ENCODE measurements at places on chromosomes 6 and 20.

- no peak for DNase-seq
Measured at GRCh38 chr20:57612916-57613315, 7.3 kb downstream of the ZBP1 start.

- no peak for DNase-seq
Measured at GRCh38 chr6:44247338-44248302, 719 bp downstream of the HSP90AB1 start.

DNA sequence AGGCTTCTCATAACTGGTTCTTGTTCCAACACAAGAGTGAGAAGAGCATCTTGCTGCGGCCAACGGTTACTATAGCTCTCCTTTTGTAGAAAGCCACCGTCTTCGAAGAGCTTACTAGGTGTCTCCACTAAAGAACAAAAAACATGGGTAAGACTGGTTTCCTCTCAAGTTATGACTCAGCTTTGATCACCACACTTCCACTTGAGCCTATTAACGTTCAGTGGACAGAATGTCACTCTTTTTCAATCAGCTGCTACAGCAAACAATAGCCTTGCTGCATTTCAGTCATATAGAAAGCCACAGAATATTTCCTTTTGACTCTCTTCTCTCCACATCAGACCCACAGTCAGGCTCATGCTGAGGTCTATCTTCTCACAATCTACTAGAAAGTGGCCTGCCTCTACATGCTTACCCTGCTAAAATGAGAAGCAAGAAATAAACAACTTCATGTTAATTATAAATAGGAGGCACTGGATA, 243.5 kb upstream of the PREP start:
- DNase-seq, result no peak

- DNase-seq, result peak; percentile 11
Measured at GRCh38 chr20:15033269-15033668, 695.9 kb upstream of the FLRT3 start.

DNA sequence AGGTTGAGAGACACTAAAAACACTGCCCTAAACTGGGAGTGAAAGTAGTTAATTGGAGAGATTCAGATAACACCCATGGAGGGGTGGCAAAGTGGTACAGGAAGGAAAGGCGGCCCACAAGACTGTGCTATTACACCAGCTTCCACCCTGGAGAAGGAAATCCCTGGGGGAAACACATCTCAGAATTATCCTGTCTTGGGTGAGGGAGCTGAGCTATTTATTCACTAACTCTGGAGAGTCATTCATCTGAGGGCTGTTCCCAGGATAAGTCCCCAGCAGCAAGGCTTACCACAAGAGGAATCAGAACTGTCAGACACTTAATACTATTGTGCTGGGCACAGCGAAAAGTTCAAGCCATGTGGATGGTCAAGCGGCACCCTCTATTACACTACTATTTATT, 9.9 kb downstream of the TBCC start:
- no peak for DNase-seq

- no peak for DNase-seq
Measured at GRCh38 chr6:143205131-143205535, 144.4 kb downstream of the AIG1 start.

DNA sequence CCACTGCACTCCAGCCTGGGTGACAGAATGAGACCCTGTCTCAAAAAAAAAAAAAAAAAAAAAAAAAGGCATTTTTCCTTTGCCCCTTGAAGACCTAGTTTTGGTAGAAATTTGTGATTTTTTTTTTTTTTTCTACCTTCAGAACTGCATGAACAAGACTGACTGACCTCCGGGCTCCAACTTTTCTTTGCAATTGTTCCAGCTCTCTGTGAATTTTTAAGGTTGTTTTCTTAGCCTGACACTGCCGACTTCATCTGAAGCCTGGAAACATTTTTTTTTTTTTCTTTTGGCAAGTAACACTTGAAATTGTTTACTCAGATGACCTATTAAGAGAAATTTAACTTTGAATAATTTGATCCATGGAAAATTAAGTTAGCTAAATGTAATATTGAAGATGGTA, 73.0 kb downstream of the SLC24A3 start:
- DNase-seq, result no peak

- no peak for DNase-seq
Measured at GRCh38 chr6:112626468-112627082, 279.4 kb downstream of the RFPL4B start.

DNA sequence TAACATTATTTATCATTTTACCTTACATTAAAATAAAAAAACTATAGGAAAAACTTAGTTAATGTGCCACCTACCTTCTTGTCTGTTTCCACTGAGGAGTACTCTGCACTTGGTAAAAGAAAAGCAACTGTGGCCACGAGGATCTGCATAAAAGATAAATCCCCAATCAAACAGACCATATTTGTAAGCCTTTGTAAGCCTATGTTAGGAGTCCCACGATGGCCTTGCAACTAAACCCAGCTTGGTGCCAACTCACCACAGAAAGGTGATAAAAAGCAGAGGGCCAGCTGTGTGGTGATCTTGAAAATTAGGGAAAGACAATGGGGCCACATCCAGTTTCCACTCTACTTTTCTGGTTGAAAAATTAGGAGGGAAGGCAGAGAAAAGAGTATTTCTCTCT, 156.9 kb downstream of the INSM1 start:
- DNase-seq, result no peak

GRCh38 chr6:105986998-105987397, 99.1 kb upstream of the PRDM1 start:
- DNase-seq, result no peak

DNA sequence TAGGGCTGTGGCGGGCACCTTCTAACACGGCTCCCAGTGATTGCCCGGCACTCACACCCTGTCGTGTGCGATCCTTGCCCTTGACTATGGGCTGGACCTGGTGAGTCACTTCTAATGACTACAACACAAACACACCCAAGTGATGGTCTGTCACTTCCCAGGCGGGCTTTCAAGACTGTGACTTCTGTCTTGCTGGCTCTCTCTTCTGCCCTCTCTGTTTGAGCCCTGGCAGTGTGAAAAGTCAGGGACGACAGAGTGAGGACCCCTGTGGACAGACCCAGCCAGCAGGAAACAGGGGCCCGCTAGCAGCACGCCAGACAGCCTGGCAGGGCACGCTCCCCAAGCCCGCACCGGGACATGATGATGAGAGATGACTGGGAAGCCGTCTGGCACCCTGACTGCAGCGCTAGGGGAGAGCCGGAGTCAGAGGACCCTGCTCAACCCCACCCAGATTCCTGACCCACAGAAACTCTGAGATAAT, 43.0 kb downstream of the KIF16B start:
- peak; percentile 81 for DNase-seq

DNA sequence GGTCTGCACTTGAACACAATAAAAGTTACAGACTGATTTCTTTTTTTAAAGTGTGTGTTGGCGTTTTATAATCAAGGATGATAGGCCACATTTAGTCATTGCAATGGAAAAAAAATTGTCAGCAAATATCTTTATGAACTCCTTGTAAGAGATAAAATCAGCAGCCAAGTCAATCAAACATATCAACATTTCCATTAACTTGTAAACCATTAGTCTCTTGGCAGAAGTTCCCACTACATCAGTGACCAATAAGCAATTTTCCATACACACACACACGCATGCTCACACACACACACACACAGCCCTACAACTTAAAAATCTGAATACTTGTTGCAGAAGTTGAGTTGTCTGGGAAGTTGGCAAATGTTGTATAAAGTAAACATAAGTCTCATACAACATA, 315.9 kb upstream of the KCNQ5 start:
- no peak for DNase-seq

DNA sequence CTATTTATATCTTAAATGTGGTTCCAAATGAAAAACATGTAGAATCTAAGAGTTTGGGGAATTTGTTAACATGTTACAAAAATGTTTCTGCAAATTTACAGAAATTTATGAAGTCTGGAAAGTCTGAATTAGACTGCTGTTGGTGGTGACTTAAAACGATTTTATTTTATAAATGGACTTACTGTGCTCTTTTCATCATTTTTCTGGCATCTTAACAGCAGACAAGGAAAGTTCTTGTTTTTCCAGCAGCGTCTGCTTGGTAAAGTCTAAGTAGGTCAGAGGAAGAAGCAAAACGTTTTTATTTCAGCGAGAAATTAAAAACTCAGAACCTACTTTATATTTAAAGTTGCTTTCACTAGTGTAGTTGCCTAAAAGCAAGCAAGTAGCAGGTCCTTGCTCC, 48.6 kb upstream of the COL9A1 start:
- no peak for DNase-seq

- no peak for DNase-seq
Measured at GRCh38 chr6:24933868-24934401, 1.8 kb downstream of the RIPOR2 start.

DNA sequence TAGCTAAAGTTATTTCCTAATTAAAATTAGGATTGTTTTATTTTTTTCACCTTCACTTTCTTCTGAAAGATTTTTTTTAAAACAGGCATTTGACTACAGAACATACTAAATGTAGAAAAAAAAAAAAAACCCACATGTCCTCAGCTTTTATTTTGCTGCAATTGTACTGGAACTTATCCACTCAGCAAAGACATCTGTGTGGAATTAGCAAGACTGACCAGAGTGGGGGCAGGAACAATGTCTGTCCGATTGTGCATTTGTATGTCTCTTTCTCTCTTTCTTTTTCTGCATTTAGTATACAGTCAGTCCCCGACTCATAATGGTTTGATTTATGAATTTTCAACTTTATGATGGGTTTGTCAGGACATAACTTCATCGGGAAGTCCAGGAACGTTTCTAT, 77.3 kb downstream of the CHD6 start:
- no peak for DNase-seq

GRCh38 chr6:37381579-37381978, 27.8 kb downstream of the RNF8 start:
- DNase-seq, result peak; percentile 87

DNA sequence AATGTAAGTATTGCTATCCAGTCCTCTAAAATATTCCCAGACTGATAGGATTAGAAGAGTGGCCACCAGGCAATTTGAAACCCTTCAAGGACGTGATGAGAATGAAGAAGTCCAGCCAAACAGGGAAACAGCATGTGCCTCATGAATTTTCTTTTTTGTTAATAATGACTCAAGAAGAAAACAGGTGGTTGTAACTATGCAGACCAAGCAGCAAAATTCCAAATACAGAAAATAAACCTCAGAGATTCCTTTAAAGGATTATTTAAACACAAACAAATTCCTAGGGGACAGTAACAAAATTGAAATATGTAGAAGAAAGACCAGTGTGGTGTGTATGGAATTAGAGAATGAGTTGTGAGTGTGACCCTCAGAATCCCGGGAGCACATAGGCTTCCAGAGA, 239.2 kb downstream of the KCNQ5 start:
- no peak for DNase-seq

DNA sequence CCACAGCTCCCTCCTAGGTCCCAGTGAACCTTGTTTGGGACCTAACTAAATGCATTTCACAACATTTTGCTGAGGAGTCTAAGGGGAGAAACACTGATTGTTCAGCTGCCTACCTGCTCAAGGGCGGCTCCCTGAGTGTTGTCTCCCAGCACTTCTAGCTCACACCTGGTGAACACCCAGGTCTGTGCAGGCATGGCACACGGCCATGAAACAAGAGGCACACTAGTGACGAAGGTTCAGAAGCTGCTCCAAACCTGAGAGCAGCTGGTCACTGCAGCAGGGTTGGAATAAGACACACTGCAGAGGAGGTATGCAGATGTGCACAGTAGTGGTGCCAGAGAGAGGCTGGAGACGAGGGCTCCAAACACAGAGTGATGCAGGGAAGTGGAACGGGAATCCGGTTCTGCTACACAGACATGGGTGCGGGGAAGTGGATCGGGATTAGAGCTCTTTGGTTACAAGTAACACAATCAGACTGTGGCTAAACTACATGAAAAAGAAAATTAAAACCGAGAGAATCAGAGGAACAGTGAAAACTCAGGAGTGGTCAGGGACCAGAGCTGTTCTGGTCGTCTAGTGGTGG, 486.1 kb upstream of the CDH4 start:
- no peak for DNase-seq

- DNase-seq, result no peak
Measured at GRCh38 chr6:64520050-64520449, 884.4 kb downstream of the PHF3 start.

DNA sequence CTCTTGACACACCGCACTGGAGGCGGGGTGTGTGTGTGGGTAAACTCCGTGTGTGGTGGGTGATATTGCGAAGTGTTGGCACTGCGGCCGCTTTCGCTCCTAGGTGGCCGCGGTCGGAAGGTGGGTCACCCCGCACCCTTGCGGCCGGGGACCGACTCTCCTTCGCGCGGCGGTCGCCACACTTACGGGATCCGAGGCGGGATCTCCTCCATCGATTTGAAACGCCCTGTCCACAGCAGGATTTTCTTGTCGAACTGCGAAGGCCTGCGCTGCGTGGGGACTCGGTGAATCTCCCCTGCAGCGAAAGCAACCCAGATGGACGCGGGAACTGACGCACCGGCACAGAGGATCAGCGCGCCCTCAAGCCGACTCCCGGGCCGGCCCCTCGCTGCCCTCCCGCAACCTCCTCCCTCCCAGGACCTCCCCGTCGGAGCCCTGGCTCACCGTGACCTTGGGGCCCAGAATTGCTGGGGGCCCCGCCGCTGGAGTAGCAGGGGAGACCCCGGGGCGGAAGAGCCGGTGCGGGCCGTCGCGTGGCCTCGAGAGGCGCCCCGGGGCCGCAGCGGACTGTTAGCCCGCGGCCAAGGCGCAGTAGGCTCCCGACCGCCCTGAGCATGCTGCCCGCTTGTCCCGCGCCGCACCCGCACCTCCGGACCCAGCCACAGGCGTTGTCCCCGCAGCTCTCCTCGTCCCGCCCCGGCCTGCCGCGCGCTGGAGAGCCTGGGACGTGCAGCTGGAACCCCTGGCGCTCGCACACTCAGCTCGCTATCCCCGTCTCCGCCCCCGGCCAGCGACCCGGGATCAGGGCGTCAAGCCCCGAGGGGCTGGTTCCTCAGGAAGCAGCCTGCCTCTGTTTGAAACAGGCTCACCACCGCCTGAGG, at the start of gene FAM162B:
Gene FAM162B (minus strand): TSS at position 759 of the 881 bp plus-strand sequence. CDS start 143 bp downstream, at position 616.
- no peak for DNase-seq

DNA sequence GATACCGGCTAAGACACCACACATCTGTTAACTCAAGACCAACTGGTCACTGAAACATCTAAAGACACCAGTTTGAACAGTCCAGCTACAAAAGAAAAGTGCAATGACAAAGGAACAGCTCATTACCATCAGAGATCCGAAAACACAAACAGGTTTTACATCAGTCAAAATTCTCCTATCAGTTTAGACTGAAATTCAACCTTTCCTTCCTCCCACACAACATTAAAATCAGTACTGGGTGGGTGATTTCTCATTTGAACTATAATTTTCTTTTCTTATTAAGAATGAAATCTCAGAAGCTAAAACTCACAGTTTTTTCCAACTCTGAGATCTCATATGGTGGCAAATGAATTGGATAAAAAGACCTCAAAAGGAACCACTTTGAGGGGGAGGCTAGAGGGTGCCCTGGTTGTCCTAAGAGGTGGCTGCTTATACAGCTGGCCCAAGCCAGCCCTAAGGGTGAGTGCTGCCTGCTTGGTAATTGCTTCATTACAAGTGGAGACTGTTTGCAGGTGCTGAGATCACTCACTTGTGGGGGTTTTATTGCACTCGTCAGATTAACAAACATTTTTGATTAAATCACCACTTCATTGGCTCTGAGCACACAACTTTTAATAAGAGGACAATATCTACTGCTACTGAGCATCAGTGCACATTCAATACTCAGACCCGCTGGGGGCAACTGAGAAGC, 4.3 kb downstream of the CCDC167 start:
- DNase-seq, result peak; percentile 57

GRCh38 chr20:41366546-41367392, at the start of gene EMILIN3:
EMILIN3 (minus strand) TSS chr20:41366818; CDS start chr20:41366634, 184 bp downstream.
- DNase-seq, result no peak

Measured in SHP77 (cell line).